Spleen (tissue), 13 donors: ENCODE measurements at places on chromosomes 6 and 20.

DNA sequence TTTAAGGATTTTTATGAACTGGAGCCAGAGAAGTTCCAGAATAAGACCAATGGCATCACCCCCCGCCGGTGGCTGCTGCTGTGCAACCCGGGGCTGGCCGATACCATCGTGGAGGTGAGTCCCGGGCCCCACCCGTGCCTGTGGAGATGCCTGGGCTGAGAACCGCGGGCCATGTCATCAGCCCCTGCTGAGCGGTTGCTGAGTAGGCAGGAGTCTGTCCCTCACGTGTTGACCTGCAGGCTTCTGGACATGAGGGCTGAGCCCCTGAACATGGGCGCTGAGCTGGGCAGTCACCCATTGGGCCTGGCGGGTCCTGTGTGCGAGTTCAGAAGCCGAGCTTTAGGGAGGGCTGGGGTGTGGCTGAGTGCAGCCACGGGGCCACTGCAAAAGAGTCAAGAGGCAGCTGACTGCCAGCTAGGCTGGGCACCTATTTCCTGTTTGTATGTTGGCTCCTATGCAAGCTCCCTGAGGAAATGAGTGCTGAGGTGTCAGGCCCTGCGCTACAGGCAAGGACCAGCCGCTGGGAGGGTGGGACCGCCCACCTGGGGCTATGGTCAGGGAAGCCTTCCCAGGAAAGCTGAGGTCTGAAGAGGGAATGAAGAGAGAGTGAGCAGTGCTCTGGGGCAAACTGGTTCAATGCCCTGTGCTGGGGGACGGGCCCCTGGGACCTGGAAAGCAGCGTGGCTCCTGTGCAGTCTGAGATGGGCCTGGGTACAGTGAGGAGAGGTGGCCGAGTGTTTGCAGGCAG, 34.3 kb downstream of the PYGB start:
- DNase-seq, result peak; percentile 82

DNA sequence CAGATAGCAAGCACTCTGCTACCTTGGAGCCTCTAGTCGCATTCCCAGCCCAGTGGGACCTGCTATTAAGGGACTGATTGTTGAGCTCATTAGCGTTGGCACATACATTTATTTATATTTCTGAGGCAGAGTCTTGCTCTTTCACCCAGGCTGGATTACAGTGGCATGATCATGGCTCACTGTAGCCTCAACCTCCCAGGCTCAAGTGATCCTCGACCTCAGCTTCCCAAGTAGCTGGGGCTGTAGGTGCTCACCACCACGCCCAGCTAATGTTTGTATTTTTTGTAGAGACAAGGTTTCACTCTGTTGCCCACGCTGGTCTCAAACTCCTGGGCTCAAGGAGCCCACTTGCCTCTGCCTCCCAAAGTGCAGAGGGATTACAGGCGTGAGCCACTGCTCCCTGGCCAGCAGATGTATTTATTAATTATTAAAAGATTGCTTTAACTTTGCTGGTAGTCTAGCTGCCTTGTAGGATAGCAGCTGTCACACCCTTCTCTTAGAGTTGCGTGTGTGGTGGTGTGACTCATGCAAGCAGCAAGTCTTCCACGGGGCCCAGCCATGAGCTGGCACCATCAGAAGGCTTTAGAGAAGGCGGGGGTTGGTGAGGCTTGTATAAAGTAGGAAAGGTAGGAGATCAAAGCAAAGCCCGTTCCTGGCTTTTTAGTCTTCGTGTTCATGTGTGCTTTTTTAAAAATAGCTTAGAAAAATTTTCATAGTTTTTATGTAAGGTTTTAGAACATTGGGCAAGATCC, 16.5 kb downstream of the ACTR5 start:
- no peak for DNase-seq

DNA sequence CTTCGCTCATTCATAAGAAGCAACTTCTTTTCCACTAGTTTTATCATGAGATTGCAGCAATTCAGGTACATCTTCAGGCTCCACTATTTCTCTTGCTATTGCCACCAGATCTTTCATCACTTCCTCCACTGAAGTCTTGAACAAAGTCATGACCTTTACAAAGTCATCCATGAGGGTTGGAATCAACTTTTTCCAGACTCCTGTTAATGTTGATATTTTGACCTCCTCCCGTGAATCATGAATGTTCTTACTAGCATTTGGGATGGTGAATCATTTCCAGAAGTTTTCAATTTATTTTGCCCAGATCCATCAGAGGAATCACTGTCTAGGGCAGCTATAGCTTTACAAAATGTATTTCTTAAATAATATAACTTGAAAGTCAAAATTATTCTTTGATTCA, 1.5 kb downstream of the CENPQ start:
- DNase-seq, result no peak

DNA sequence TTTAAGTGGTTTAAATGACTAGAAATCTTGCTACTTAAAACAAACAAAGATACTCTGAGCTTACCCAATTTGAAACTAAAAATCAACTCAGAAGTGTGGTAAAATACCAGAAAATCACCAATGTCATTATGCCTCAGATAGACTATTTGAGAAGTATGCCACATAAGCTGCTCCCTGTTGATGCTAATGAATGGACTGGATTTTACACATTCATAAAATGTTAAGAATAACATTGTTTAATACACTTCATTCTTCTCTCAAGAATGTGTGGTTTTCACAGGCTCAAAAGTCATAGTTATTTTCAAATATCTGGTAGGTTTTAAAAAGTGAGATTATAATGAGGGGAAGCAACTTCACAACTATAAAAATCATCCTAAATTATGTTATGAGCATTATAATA, 170.6 kb downstream of the TASP1 start:
- DNase-seq, result no peak

DNA sequence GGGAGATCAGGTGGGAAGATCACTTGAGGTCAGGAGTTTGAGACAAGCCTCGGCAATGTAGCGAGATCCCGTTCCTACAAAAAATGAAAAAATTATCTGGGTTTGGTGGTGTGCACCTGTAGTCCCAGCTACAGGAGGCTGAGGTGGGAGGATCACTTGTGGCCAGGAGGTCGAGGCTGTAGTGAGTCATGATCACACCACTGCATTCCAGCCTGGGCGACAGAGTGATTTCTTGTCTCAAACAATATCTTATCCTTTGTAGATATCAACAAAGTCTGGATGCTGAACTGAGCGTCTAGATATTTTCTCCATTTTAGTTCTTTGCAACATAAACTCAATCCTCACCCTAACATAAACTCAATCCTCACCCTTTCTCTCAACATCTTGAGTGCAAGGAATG, 197.6 kb downstream of the DTNBP1 start:
- no peak for DNase-seq

- no peak for DNase-seq
Observed at GRCh38 chr6:168221000-168221399, 98.6 kb downstream of the DACT2 start.

GRCh38 chr6:104640150-104640700, 219.5 kb downstream of the HACE1 start:
- no peak for DNase-seq

- DNase-seq, result no peak
Observed at GRCh38 chr6:148138573-148138972, 204.1 kb upstream of the SASH1 start.

GRCh38 chr6:128807577-128807976, 75.4 kb upstream of the LAMA2 start:
- DNase-seq, result no peak

DNA sequence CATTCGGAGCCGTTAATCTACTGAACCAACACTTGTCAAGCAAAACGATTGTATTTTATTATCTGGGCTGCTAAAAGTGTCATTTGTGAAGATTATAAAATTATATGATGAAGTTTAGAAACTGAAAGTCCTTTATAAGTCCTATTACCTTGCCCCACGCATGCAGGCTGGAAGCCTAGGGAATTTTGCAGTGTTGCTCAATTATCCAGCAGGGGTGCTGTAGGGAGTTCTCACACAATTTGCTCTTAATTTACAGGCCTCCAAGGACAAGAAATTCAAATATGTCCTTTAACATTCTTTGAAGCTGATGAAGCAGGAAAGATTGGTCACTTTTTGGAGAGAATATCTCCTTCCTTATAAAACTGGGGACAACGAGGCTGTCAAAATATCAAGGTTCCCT, 368.9 kb downstream of the LMBRD1 start:
- no peak for DNase-seq

- DNase-seq, result no peak
Observed at GRCh38 chr20:46701057-46701456, 8.4 kb upstream of the SLC2A10 start.

DNA sequence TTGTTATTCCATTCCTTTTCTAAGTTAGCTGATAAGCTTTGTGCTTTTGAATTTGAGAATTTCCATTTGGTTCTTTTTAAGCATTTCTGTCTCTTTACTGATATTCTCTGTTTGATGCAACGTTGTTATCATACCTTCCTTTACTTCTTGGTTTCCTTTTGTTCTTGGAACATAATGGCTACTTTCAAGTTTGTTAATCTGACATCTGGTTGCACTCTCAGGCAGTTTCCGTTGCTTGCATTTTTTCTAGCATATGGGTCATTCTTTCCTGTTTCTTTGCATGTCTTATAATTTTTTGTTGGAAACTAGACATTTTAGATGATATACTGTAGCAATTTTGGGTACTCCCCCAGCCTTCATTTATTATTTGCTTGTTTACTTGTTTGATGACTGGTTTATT, 12.5 kb downstream of the CDC5L start:
- no peak for DNase-seq

DNA sequence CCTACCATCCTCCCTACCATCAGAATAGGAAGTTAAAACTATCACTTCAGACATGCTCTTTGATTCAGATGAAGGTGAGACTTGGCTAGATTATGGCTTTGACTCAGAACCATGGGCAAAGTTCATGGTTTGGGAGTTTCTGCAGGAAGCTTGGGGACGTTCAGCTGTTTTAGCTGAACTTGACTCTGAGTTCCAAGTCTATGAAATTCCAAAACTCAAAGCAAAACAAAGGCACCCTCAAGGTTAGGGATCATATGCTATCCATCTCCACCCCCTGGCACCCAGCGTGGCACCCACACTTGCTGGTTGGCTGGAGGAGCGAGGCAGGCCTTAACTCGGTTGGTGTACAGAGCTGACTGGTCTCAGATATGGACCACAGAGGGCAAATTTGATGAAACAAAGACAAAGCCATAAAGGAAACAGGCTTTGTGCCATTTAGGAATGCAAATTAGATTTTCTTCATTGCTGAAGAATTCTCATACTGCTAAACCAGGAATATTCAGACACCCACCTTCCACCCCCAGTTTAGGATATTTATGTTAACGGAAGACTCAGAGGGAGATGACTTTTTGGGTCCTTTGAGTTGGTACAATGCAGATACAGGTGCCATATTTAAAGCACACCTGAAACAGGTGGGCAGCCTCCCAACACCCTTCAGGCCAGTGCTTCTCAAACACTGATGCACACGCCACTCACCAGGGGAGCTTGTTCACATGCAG, 88.4 kb upstream of the SLC22A16 start:
- no peak for DNase-seq

- DNase-seq, result no peak
Observed at GRCh38 chr6:105867277-105867676, 218.9 kb upstream of the PRDM1 start.
